ENCODE measurements at places on chromosomes 11 and 22.

DNA sequence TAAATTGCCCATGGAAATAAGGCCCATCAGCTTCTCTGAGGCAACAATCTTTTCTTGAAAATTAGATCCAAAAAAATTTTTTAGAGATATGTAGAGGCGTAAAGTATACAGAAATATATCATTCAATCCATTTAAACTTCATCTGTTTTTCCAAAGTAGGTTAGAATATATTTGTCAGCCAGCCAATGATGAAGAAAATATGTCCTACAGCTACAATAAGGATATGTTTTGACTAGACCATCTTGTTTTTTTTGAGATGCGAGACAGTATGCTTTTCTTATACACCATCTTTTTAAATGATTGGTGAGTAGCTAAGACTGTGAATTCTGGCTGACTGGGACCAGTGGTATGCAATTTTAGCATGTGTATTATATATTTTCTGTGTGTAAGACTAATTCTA, 630.4 kb upstream of the CNTN5 start:
- no peak for DNase-seq

DNA sequence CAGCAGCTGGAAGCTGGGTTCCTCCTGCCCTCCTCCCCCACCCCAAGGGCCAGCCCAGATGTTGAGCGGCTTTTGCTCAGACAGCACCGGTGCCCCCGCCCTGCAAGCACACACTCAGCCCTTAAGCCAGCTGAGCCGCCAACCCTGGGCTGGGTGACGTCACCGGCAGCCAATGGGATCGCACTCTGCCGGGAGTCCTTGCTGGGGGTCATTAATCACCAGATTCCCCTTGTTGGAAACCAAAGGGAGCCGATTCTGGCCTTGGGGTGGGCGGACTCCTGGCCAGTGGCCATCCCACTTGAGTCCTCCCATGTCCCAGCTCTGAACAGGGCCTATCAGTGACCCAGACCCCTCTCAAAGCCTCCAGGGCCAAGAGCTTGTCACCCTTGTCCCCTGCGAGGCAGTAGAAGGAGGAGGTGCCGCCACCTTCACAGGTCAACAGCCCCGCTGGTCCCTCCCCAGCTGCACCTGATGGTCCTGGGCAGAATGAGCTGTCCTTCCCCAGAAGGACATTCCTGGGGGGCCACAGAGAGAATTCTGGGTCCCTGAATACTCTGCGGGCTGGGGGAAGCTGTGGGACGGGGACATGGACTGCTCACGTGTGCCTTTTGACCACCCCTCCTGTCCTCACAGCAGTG, 7.4 kb downstream of the DUSP8 start:
- no peak for DNase-seq

DNA sequence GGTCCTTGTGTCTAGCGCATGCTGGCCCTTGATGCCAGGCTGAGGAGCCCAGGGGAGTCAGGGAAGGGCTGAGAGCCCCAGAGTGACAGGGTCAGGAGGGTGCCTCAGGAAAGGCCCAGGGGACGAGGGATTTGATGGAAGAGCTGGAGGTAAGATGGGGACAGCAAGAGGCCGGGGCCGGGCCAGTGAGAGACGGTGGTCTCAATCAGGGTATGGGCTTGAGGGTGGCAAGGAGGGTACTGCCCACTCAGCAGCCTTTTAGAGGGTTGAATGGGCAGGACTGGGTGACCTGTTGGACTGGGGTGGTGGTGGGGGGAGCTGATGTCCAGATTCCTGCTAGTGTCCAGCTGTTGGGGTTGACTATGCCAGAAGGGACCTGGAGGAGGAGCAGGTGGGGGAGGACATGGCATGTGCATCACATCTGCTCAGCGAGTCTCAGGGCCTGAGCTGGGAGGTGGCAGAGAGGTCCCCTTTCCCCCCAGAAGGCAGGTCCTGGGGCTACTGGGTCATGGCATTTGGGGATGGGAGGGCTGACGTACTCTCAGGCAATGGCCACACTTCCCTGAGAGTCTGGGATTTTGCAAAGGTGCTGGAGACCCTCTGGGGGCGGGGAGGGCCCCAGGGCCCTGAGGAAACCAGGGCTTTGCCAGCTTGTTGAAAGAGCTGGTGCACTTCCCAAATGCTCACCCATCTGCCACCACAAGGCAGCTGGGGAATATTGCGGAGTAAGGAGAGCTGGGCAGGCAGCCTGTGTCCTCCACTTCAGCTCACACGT, 18.4 kb downstream of the MYO7A start:
- no peak for DNase-seq

- peak; percentile 74 for DNase-seq
These were observed 15.9 kb downstream of the RHOG start for GRCh38 chr11:3824714-3825472.

DNA sequence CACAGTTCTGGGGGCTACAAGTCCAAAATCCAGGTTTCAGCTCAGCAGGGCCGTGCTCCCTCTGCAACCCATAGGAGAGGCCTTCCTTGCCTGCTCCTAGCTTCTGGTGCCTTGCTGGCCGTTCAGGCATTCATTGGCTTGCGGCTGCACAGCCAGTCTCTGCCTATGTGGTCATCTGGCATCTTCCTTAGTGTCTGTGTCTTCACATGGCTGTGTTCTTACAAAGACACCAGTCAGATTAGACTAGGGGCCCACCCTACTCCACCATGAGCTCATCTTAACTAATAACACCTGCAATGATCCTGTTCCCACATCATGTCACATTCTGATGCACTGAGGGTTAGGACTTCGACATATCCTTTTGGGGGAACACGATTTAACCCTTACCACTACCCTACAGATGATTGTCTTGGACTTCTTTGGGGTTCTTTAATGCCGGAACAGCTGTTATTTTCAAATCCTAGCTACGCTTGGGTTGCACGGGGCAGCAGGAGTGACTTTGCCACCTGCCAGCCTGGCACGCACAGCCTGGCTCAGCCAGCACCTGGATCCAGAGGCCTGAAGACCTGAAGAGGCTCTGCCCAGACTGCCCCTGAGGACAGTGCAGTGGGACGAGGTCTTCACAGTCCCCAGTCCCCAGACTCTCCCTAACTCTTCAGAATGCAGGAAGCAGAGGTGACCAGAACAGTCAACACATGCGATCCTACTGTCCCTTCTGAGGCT, 7.7 kb upstream of the NEAT1 start:
- peak; percentile 35 for DNase-seq

DNA sequence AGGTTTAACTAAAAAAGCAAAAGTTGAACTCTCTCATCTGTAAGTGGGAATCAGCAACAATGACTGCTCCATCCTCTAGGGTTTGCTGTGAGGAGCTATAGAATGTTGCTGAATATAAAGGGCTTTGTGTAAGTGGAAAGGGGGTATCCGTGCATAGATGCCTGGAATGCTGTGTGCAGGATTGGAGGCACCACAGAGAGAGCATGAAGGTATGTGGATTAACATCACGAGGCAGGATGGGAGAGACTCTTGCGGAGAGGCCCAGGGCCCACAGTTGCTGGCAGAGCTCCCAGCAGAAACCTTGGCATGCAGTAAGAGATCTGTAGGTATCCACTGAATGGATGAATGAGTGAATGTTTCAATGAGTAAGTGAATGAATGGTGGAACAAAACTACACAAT, 298.7 kb upstream of the DDI1 start:
- DNase-seq: no peak

DNA sequence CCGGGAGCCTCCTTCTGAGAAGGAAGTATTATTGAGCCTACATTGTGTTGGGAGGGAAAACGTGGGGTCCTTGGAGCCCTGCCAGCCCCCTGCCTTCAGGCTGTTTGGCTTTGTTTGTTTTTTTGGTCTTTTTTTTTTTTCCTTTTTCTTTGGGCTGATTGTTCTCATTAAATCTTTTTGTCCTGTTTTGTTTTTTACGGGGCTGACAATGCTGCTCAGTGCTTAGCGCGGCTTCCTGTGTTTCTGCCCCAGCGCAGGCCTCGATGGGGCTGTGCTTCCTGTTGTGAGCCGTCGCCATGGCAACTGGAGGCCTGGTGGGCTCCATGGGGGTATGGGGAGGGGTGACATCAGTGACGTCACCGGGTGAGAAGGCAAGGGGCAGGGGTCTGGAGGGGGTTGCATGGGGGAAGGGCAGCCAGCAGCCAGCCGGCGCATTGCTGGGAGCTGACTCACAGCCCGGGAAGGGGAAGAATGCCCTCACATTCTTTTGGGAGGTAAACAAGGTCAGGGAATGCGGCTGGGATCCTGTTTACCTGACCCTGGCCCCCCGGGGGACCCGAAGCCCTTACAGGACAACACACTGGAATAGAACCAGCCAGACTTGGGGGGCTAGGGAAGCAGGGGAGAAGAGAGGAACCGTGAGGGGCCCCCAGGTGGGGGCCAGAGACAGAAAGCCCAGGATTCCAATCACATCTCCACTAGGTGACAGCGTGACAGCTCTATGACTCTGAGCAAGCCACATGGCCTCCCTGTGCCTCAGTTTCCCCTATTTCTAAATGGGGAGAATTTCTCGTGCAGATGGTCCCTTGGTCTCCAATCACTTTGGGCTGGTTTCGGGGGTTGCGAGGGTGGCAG, 22.2 kb upstream of the CBX7 start:
- peak; percentile 91 for DNase-seq

DNA sequence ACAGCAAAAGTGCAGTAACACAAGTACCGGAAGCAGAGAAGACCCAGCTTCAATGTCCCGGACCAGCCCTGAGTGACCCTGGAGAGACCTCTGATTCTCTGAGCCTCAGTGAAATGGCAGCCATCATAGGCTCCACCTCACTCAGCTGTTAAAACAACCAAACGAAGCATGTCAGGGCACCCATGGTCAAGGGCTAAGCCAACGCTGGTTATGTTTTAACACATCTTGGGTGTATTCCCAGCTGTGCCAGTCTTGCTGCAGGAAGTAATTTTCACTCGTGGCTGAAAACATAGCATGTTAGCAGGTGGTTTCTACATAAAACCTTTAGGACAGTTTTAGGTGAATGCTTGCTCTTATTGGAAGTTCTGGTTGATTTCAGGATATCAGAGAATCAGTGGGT, 30.9 kb downstream of the LMO2 start:
- no peak for DNase-seq

- DNase-seq: no peak
These were observed 77.4 kb upstream of the BIRC3 start for GRCh38 chr11:102239911-102240310.

- DNase-seq: no peak
These were observed 230.3 kb downstream of the ETS1 start for GRCh38 chr11:128357073-128357472.

- no peak for DNase-seq
These were observed 33.7 kb downstream of the PICALM start for GRCh38 chr11:86035164-86035563.

DNA sequence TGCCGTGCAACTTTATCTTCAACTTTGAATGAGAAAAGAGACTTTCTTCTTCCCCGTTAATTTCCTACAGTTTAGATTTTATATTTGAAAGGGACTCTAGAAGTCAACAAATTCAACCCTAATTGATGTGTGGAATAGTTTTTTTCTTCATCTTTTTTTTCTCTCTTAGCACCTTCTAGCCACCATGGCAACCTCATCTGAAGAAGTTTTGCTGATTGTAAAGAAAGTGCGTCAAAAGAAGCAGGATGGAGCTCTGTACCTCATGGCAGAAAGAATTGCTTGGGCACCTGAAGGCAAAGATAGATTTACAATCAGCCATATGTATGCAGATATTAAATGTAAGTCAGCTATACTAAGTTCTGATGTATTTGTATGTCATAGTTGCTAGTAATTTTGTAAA, 10.5 kb downstream of the GTF2H1 start:
- no peak for DNase-seq

All from Caco-2 (cell line).